ENCODE measurements at places on chromosomes 3 and 15.

DNA sequence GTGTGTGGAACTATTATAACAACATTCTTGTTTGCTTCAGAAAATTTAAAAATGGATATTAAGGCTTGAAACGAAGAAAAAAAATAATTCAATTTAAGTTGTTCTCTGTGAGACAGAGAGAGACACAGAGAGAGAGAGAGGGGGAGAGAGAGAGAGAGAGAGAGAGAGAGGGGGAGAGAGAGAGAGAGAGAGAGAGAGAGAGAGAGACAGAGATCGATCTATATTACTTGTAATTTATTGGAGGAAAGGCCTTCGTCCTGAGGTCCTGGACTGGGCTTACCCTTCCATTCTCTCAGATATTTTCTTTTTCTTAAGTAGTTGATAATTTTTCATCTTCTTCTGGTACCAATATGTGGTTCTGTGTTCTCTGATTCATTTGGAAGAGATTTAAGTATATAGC, 25.9 kb downstream of the MFSD1 start:
- no peak for DNase-seq

DNA sequence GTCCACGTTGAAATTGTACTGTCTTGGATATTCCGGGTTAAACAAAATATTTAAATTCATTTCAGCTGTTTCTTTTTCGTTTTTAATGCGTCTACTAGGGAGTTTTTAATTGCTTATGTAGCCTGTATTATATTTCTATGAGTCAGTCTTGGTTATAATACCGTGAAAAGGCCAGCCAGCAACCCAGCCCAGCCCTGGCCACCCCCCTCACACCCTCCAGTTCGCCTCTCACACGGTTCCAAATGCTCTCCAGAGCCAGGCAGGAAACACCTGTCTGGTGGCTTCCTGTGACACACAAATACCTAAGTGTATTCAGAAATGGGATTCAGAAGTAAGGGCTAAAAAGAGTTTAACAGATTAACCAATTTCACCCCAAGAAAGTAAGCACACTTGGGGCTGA, 4.4 kb downstream of the SH3BP5 start:
- peak; percentile 21 for DNase-seq

DNA sequence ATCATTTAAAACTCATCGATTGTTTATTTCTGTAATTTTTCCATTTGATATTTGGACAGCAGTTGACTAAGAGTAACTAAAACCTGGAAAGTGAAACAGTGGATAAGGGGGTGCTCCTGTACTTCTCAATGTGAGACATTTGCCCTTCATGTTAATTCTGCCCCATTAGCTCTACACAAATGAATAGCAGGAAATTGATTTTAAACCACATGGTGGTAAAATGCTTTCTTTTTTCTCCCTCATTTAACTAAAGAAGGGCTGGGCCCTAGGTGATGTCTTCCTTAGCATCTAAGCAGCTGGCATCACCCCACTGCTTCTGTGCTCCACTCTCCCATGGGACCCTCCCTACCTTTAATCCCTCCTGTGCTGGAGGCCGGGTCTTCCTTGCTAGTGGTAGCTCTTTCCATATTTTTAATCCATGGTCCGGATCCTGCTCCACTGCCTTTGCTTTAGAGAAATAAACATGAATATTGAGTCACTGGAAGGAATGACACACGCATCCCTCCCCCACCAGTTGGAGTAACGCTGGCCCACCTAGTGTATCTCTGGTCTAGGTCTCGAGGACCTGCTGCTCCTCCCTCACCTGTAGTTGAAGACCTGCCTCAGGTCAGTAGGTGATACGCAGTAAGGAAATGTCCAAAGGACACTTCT, 30.2 kb upstream of the LAMP3 start:
- DNase-seq = no peak

GRCh38 chr15:77527164-77527778, 105.4 kb downstream of the LINGO1 start:
- DNase-seq = no peak

DNA sequence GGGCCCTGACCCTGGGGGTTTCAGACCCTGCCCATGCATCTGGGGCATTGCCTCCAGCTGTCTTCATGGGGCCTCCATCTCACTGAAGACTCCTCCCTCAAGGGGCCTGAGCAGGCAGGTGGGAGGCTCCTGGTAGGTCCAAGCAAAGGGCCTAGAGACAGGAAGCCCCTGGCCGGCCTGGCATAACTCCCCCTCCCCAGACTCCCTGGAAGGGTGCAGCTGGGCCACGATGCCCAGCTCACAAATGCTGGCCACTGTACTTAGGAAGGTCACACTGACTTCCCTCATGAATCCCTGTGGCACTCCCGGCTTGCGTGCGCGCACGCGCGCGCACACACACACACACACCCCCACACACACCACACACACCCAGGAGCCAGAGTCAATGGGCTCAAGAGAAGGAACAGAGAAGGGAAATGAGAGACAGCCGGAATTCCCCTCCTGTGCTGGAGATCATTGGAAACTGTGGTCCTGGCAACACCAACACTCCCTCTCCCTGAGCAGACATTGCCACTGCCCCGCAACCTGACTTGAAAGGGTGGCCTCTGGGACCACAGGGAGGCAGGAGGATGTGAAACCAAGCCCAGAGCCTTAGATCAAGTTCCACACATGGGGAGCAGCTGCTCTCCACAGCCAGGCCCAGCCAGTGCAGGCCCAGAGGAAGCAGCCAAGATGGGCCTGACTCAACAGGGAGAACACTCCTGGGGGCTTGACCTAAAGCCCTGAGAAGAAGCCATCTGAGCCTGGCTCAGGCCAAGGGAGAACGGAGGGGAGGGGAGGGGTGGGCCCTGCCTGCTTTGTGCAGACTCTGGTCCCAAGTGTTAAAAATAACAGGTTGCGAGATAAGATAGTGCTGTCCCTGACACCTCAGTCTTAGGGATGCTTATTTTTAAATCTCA, 69.7 kb downstream of the SCN5A start:
- no peak for DNase-seq

DNA sequence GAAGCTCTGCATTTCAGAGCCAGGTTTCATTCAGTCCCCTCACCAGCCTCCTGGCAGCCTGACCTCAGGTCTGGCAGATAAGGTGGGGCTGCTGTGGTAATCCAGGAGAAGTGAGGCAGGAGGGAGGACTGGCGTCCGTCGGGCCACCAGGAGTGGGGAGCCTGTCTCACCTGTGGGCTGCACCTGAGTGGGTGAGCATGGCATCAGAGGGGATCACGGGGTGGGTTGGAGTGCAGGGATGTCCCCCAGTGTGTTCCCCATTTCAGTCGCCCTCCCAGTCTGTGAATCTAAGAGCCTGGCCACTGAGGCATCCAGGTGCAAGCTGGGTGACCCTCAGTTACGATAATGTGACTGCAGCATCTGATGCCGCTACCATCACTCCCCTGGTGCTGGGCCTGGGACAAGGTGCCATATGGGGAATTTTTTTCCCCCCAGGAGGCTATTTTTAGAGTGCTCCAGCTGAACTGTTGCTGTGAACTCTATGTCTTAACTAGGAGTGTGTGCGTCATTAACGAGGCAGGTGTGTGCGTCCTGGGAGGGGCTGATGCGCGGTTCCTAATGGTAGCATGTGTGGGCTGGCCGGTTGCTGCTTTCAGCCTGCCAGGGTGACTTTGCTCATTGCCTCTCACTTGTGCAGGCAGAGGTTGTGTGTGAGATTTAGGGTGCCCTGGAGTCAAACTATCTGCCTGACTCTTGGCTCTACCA, 165.2 kb downstream of the SLCO3A1 start:
- no peak for DNase-seq

- no peak for DNase-seq
Observed at GRCh38 chr3:156489462-156489911, 65.4 kb downstream of the SSR3 start.

- DNase-seq = no peak
Observed at GRCh38 chr15:67852418-67852817, 12.6 kb upstream of the RNU6-1 start.

DNA sequence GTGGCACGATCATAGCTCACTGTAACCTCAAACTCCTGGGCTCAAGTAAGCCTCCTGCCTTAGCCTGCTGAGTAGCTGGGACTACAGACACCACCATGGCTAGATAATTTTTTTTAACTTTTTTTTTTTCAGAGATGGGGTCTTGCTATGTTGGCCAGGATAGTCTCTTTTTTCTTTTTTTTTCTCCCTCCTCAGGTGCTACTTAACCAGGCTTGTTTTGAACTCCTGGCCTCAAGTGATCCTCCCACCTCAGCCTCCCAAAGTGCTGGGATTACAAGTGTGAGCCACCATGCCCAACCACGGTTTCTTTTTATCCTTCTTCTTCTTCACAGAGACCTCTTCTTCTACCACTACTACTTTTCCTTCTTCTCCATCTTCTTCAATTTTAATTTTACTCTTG, 53.8 kb upstream of the MAP4 start:
- no peak for DNase-seq

DNA sequence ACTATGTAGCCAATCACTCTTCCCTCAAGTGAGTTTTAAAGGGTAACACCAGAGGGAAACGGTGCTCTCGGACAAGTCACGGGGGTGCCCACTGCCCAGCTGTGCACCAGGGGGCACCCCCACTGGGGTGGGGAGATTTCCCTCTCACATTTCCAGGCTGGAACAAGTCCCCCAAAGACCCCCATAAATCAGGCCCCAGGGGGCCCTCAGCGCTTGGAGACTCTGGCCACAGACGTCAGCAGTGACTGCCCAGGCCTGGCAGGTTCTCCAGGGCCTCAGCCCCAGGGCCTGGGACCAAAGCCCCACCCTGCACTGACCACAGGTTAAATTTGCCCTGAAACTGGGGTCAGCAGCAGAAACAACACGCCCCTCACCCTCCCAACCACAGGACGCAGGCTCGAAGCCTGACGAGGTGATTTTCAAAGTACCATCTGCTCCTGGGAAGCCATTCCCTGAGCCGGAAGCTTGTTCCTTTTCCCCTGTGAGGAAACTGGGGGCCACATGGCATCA, 17.0 kb downstream of the XXYLT1 start:
- no peak for DNase-seq

GRCh38 chr3:194745422-194746184, 59.9 kb downstream of the FAM43A start:
- DNase-seq = no peak

GRCh38 chr15:25072857-25073476, 118.2 kb downstream of the SNRPN start:
- DNase-seq = no peak

GRCh38 chr3:177350121-177350520, 152.8 kb upstream of the TBL1XR1 start:
- DNase-seq = no peak

- no peak for DNase-seq
Observed at GRCh38 chr15:45715528-45715927, 80.7 kb downstream of the SQOR start.

- no peak for DNase-seq
Observed at GRCh38 chr15:78838489-78838888, 27.2 kb upstream of the ADAMTS7 start.

DNA sequence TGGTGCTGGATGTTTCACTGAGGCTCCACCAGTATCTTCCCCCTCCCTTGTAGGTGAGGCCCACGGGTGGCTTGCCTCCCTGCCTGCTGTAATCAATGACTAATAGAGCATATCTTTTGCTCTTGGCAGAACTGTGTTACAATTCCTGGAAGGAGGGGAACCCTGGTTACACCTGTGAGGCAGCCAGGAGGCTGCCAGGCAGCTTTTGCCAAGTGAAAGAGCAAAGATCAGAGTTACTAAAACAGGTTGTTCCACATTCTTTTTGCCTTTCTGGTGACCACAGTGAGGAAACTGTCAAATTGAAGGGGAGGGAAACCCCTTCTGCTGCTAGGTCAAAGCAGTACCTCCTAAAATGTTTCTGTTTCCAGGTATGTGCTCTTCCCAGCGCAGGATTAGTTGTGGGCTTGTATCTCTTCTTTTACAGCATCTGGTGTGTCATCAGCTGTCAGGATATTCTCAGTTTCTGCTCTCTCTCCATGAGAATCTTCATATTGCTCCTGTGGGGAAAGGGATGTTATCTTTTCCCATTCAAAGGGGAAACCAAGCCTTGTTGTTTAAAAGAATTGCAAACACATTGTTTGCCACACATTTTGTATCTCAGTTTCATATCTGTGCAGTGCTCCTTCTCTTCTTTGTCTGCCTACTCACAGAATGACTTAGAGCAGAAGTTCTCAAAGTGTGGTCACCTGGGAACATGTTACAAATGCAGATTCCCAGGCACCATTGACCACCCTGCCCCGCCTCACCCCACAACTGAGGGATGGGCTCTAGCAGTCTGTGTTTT, 137.4 kb upstream of the UMPS start:
- DNase-seq = no peak

DNA sequence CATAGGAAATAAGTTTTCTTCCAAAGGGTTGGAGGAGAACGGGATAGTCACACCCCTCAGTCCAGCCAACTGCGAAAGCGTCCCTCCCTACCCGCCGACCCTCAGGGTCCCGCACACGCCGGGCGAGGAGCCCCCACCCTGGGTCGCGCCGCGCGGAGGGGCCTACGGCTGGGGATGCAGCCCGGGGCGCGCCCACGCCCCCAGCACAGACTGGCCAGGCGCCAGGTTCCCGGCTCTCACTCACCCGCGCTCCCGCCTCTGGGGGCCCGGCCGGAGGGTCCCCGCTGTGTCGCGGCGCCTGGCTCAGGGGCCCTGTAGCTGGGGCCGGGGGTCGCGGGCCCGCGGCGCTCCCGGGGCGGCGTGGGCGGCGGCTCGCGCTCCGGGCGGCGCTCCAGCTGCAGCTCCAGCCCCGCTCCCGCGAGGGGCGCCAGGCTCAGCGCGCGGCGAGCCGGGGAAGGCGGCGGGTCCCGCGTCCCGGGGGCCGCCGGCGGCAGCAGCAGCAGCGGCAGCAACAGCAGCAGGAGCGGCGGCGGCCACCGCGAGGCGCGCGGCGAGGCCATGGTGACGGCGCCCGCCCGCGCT, 375 bp downstream of the HEG1 start:
- DNase-seq = peak; percentile 24

- no peak for DNase-seq
Observed at GRCh38 chr3:120506828-120507774, 56.3 kb upstream of the FSTL1 start.

DNA sequence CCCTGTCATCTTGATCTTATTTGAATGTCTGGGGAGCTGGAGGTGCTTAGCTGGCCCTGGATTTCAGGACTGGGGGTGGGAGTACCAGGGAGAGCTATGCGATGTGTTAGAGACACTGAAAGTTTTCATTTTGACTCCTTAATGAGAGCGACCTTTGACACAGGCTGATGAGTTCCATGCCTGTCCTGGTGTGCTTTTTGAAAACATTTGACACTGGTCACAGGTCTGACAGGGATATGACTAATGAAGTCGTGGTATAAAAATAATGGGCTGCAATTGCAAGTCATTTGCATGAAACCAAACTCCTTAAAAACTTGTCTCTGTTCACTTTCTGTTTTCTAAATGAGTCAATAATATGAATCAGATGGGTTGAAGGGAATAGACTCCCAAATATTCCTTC, 81.9 kb downstream of the MECOM start:
- DNase-seq = no peak

DNA sequence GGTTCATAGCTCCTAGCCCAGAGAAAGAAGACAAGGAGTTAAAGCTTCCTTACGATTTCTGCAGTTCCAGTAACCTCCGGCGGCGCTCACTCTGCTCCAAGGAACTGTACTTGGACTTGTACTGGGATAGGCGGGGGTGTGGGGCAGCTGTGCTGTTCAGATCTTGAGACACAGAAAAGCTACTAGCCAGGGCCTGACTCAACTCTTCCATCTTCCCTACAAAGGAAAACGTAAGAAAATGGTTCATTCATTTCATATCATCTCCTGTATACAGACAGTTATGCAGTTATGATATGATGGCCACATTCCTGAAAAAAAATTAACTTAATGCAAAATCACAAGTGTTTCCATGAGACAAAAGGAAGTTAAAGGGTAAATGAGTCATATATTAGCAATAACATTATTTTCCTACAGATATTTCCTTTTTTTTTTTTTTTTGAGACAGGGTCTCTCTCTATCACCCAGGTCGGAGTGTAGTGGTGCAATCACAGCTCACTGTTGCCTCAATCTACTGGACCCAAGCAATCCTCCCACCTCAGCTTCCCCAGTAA, 4.6 kb downstream of the SNUPN start:
- peak; percentile 20 for DNase-seq

- no peak for DNase-seq
Observed at GRCh38 chr3:190534986-190535385, 21.1 kb downstream of the IL1RAP start.
